Kasumi-1 (cell line): ENCODE measurements at places on chromosomes 16 and 17.

DNA sequence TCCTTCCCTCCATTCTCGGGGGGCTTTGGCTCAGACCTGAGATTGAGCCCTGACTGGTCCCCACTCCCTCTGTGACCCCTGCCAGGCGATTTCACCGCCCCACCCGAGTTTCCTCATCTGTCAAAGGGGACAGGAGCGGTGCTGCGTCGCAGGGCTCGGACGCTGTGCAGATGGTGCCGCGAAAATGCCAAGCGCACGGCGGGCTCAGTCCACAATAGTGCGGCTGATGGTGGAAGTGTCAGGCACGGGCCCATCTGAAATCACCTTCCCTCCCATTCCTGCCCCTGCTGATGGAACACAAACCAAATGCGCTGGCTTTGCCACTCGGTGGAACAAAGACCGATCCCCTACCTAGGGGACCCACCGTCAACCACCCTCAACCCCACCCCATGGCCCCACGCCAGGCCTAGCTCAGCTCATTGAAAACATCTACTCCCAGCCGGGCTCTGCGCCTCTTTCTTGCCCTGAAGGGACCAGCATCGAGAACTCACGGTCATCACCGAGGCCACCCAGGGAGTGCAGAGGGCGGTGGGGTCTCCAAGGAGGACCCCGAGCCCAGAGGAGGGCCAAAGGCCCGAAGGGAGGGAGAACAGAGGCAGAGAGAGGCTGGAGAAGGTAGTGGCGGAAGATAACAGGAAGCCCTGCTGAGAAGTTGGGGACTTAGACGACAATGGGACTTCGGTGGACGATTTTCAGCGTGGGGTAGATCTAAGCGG lies 1.4 kb downstream of the CARHSP1 start:
- DNase-seq = no peak

GRCh38 chr16:87585442-87586200 lies 16.7 kb upstream of the JPH3 start:
- DNase-seq = no peak

GRCh38 chr17:72665852-72666851 lies 426.3 kb downstream of the SLC39A11 start:
- DNase-seq = no peak

- no peak for DNase-seq
Measured at GRCh38 chr17:72723711-72724110, 368.8 kb downstream of the SLC39A11 start.

- no peak for DNase-seq
Measured at GRCh38 chr17:34654276-34654880, 75.0 kb downstream of the TMEM132E start.

GRCh38 chr17:15233022-15233805 lies 31.9 kb downstream of the PMP22 start:
- DNase-seq = peak; percentile 34

DNA sequence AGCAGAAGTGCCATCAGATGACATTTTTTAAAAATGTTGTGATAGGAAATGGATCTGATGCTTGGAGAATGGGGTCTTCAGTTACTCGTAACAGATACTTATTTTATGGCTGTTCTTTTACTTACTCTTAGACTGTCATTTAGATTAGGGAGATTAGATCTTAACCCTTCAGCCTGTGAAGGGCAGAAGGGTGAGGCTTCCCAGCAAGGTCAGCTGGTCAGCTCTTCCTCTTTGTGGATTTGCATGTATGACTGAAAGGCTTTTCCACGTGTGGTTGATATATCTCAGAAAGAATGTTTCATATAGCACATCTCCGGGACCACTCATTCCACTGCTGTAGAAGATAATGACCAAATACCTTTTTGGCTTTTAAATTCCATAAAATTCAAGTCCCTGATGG lies 27.4 kb downstream of the GRB7 start:
- DNase-seq = no peak

GRCh38 chr16:8258523-8258922 lies 331.8 kb downstream of the TMEM114 start:
- no peak for DNase-seq

GRCh38 chr17:36590082-36590481 lies 1.6 kb upstream of the DHRS11 start:
- DNase-seq = peak; percentile 72

GRCh38 chr17:67696347-67696746 lies 21.4 kb upstream of the NOL11 start:
- DNase-seq = no peak

- DNase-seq = no peak
Measured at GRCh38 chr16:683396-684070, 601 bp downstream of the JMJD8 start.

- no peak for DNase-seq
Measured at GRCh38 chr17:49465331-49465903, 29.7 kb upstream of the NGFR start.

DNA sequence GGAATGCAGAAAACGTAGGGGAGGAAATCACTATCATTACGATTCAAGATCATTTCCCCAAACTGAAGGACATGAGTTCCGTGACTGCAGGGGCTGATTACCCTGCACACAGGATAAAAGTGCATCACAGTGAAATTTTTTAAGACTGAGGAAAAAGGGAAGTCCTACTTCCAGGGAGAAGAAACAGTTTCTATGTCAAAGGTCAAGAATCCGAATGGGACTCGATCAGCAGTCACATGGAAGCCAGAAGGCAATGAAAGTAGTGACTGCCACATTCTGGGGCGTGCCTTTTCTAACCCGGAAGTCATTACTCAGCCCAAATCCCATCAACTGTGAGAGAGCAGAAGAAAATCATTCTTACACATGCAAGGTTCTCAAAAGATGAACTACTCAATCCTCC lies 12.1 kb downstream of the ZZEF1 start:
- no peak for DNase-seq

GRCh38 chr16:31258366-31258765 lies 1.4 kb upstream of the ITGAM start:
- no peak for DNase-seq

DNA sequence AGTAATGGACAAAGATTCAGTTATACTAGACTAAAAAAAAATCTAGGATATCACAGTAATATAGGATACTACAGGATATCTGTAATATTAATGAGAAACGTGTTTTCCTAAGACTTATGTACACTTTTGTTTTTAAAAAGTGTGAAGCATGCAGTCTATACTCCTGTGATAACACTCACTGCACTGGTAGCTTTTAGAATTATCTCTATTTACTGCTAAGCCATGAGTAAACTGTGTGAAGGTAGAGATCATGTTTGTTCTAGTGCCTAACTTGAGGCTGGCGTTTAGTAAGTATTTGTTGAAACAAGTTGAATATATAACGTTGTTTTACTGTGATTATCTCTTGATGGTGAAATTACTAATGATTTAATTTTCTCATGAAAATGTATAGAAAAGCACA lies 23.9 kb downstream of the RPA1 start:
- DNase-seq = no peak

DNA sequence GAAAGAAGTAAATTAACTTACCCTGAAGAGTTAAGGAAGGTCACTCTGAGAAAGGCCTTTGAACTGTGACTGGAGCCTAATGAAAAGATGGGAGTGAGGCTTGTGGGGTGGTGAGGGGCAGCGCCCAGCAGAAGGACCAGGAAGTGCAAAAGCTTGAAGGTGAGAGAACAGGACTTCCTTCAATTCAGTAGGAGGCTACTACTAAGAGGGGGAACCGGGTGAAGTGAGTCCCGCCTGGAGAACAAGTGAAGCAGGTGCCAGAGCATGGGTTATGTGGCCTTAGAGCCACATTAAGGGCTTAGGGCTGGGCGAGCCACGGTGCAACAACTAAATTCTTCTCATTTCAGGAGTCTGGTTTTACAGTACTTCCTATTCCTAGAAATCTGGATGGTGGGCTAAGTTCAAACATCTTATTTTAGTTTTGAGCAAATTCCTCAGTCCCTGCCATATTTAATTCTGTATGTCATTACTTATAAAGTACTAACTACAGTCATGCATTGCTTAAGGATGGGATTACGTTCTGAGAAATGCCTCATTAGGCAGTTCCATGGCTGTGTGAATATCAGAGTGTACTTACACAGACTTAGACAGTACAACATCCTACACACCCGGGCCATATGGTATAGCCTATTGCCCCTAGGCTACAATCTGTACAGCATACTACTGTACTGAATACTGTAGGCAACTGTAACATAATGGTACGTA lies 5.1 kb downstream of the CFAP20 start:
- no peak for DNase-seq

- DNase-seq = no peak
Measured at GRCh38 chr16:30554557-30555314, 3.4 kb downstream of the ZNF764 start.

DNA sequence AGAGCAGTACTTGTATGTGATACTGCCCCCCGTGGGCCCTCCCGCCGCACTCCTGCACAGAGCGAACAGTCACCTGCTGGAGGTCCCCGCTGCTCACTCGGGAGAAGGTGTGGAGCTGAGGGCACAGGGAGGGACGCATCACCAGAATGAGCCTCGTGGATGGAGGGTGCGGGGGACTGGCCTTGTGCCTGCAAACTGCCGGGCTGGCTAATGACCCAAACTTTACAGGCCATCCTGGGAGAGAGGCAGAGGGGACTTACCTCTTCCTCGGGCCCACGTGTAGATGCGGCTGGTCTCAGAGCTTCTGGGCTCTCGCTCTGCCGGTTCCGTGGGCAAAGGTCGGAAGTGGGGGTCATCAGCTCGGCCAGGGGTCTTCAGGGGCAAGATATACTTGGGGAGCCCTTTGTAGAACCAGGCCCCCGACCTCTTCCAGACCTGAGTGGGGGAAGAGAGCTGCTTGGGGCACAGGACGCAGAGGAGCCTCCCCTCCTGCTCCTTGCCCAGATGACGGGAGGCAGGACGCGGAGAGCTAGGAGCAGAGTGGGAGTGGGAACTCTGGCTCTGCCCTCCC lies 65.5 kb upstream of the DOC2B start:
- no peak for DNase-seq

DNA sequence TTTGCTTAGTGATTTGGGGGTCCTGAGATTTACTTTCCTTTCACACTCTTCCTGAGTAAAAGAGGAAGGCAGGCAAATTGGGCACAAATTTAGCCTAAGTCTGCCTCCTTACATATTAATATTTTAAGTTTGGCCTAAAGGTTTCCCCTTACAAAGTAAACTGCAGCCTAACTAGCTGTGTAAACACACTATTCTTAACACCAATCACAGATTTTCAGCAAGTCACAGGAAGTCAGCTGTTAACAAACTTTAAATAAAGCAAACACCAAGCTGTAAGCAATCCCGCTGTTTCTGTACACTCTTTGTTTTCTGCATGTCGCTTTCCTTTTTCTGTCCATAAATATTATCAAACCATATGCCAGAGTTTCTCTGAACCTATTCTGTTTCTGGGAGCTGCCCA lies 45.1 kb upstream of the ABCC11 start:
- DNase-seq = no peak

DNA sequence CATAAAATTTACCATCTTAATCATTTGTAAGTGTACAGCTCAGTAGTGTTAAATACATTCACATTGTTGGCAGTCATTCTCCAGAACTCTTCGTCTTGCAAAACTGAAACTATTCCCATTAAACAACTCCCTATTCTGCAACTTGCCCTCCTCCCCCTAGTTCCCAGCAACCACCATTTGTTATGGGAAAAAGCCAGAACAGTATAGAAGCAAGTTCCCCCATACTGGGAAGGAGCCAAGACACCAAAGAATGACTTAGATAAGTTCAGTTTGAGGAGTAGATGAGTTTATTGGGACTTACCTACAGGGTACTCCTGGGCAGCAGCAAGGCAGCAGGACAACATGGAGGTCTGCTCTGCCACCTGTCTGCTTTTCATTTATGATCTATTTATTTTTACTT lies 39.3 kb upstream of the TEKT1 start:
- DNase-seq = no peak

DNA sequence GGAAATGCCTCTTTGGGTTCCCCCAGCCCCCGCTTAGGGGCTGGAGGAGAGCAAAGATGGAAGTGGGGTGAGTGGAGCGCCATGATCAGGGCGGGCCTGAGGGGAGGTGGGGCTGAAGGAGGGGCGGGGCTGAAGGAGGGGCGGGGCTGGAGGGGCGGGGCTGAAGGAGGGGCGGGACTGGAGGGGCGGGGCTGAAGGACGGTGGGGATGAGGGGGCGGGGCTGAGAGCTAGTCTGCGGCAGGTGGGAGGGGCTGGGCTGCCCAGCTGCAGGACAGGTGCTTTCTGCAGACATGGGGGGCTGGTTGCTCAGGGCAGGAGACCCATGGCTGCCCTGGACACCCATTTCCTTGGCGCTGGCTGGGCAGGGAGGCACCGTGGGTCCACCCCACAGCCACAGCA lies 39.1 kb upstream of the PABPN1L start:
- DNase-seq = no peak

- DNase-seq = peak; percentile 74
Measured at GRCh38 chr16:68086336-68086841, 1.2 kb downstream of the NFATC3 start.

DNA sequence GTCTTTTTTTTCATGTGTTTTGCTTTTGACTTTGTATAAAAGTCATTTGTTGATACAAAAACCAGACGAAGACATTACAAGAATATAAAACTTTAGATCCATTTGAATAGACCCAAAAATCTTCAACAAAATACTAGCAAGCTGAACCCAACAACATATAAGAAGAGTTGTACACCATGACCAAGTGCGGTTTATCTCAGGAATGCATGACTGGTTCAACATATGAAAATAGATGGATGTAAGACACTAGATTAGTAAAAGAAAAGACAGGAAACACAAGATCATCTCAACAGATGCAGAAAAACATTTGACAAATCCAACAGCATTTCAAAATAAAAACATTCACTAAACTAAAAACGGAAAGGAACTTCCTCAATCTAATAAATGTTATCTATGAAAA lies 69.0 kb downstream of the TBC1D16 start:
- no peak for DNase-seq

GRCh38 chr16:75733305-75734211 lies 7.3 kb upstream of the CPHXL start:
- DNase-seq = no peak

- DNase-seq = no peak
Measured at GRCh38 chr16:6110346-6110745, 1012.8 kb upstream of the EEF2KMT start.

DNA sequence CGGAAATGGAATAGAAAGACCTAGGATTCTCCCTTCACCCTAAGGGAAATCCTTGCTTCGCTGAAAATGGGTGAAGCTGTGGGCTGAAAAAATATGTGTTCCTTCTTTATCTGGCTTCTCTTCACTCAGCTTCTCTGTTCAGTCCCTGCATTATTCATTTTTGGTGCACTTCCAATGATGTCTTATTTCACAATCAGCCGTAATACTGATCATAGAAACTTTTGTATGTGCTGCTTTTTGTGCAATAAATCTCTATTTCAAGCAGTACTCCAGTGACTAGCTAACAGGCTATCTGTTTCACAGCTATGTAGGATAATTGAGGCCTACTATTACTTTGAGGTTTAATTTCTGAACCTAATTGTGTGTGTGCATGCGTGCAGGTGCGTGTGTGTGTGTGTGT lies 144.6 kb downstream of the FOXL1 start:
- DNase-seq = no peak
